ENCODE measurements at places on chromosomes 5 and 9. TPM values are rescaled to one million over a fixed set of nuclear protein-coding genes. Genes with fewer than 3 reads are reported as not detected.
A peak's percentile ranks its signal among the peaks of the same experiment; 100 is the strongest.

The SLC34A1 gene
- total RNA-seq, result not detected

The WDR36 gene
- total RNA-seq, result 6.5 TPM

The EDIL3 gene
- 0.63 TPM for total RNA-seq

The IQGAP2 gene
- 54.0 TPM for total RNA-seq

The MCCC2 gene
- total RNA-seq, result 26.3 TPM

The EFNA5 gene
- 2.0 TPM for total RNA-seq

The ANKRD18B gene
- total RNA-seq, result 0.97 TPM

GRCh38 chr9:128999581-129000206 lies 28.4 kb downstream of the SH3GLB2 start:
- peak; percentile 29 for DNase-seq

DNA sequence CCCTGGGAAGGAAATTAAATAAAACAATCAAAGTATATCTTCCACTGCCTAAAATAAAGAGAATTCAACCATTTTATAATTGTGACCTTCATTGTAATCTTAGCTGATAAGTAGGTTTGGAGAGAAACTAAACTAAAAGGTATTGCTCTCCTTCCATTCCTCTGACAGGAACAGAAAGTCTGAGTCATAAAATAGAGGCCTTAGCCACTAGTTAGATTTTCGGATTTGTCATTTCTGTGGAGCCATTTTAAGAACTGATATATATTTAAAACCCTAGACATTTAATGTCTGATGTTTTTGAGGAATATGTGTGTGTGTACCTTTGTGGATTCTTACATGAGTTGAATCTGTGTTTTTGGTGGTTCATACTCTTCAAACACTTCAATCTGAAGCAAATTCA lies 11.8 kb upstream of the TMC1 start:
- DNase-seq, result no peak

DNA sequence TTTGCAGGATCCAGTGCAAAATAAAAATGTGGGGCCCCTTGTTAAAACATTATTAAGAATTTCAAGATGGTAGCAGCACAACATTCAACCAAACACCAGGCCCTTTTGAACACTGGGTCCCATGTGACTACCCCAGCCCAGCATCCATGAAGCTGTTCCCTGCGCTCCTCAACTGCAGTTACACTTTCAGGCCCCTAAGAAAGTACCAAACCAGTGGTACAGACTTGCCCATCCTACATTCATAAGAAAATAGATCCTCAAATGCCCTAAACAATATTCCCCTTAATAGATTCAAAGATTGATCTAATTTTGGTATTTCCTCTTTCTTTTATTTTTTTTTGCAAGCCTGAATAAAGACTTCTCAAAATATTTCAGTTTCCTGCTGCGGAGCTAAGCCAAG lies 201.7 kb downstream of the EFNA5 start:
- no peak for DNase-seq

GRCh38 chr9:36893911-36894310 lies 140.2 kb downstream of the PAX5 start:
- no peak for DNase-seq

DNA sequence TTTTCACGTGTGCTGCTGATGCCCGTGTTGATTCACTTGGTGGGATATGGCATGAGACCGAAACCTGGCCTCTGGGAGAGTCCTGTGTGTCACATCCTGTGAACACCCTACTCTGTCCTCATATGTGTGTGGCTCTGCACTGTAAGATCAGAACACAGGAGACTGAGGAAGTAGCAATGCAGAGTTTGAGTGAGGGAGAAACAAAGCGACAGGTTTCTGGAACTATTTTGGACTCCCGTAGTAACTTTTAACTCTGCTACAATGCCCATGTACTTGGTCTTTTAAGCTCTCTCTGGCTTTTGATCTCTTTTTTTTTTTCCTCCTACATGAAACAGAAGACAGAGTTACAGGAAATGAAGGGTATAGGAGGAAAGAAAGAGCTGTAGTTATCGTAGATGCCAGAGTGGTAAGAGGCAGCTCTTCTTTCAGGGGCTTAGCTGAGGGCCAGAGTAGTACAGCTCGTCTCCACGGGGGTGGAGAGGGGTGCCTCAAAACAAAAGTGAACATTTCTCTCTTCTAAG lies 26.6 kb downstream of the GRAMD2B start:
- no peak for DNase-seq

DNA sequence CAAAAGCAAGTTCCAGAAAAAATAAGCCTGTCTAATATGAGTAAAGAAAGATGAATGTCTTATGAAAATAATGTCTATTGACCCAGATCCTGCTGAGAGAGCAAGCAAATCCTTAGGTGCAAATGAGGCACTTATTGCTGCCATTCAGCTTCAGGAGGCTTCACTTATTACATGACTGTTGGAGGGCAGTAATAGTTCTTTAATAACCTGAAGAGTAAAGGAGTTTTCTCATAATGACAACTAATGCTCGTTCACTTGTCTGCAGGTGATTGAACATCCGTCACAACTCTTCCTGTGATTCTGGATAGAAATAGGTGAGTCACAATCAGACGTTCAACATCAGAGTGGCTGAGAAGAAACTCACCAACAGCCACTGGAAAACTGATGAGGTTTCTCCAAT lies 58.3 kb downstream of the SPOCK1 start:
- no peak for DNase-seq

- DNase-seq, result no peak
Observed at GRCh38 chr9:37209431-37210386, 89.3 kb downstream of the ZCCHC7 start.

DNA sequence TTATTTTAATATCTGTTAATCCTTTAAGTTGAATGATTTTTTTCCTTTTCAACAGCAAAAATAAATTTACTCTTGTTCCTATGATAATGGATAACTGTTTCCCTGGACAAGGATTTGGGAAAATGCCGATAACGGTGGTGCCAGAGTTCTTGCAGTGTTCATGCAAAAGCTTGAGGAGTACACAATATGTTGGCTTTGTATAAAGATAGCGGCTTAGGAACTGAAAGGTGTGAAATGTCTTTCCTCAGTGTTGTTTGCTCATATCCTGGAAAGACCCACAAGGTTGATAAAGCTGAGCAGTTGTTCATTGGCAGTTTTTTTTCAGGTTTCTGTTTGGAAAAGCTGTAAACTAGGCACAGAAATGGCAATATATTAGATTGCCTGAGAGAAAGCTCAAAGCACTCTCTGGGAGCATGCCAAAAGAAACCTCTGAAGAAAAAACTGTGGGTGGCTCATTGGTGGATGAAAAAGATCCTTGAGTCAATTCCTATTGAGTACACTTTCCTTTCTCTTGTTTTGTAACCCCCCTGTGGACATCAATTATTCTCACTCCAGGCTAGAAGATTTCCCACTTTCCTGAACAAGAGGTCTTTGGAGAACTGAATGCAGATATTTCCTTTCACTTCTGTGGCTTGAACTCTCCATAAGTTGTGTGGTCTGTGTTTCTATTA lies 117.2 kb upstream of the RGMB start:
- DNase-seq, result no peak

DNA sequence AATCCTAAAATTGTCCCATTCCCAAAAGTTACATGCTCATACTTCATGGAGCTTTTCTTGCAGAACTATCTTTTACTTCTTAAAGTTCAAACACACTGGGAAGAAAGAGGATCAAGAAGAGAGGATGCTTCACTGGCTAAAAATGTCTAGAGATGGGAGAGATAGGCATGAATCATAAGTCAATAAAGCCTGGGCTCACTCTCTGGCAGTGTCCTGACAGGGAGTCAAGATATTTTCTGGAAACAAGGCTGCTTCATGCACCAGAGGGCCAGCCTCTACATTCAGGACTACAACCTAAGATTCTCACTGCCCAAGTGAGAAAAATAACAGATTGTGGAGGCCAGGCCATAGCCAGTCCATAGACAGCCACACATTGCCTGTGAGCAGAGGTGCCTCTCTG lies 1358.4 kb downstream of the EFNA5 start:
- DNase-seq, result no peak

- DNase-seq, result peak; percentile 46
Observed at GRCh38 chr9:128145536-128145935, 3.7 kb upstream of the LCN2 start.

- DNase-seq, result no peak
Observed at GRCh38 chr9:89920131-89920530, 315.3 kb downstream of the GADD45G start.

GRCh38 chr5:123089914-123090660 lies 1.0 kb downstream of the PRDM6 start:
- peak; percentile 48 for DNase-seq

GRCh38 chr9:18501949-18502348 lies 28.0 kb downstream of the ADAMTSL1 start:
- no peak for DNase-seq

DNA sequence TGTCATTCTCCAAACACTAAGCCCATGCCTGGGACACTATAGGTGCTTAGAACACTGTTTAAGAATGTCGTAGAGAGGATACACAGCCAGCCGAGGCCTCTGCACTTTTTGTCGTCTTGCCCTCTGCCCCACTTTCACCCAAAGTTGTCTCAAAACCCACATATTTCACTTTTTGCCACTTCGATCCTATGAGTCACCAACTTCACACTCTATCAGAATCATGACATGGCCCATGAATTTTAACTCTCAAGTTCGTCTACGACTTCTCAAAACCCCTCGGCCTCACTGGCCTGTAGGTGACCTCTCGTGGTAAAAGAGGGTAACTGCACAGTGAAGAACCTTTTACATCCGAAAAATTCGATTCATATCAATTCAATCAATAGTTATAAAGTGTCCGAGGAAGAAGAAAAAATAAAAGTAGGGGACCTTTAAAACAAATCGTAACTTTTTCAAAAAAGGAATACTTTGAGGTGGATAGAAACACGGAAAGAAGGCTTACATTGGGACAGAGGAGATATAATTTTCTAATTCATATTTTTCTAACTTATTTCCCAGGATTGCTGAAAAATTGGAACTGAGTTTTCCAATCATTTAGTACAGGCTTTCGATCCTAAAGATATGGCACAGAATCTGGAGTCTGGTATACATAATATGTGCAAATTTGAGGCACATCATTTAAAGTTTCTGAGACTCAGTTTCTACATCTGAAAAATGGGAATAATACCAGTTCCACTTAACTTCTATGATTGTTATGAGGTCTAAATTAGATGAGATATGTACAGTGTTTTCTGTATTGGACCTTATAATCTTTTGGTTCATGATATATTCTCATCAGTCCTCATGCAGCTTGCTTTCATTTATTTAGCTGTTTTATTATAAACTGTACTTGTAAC lies 122.6 kb downstream of the APBA1 start:
- no peak for DNase-seq

DNA sequence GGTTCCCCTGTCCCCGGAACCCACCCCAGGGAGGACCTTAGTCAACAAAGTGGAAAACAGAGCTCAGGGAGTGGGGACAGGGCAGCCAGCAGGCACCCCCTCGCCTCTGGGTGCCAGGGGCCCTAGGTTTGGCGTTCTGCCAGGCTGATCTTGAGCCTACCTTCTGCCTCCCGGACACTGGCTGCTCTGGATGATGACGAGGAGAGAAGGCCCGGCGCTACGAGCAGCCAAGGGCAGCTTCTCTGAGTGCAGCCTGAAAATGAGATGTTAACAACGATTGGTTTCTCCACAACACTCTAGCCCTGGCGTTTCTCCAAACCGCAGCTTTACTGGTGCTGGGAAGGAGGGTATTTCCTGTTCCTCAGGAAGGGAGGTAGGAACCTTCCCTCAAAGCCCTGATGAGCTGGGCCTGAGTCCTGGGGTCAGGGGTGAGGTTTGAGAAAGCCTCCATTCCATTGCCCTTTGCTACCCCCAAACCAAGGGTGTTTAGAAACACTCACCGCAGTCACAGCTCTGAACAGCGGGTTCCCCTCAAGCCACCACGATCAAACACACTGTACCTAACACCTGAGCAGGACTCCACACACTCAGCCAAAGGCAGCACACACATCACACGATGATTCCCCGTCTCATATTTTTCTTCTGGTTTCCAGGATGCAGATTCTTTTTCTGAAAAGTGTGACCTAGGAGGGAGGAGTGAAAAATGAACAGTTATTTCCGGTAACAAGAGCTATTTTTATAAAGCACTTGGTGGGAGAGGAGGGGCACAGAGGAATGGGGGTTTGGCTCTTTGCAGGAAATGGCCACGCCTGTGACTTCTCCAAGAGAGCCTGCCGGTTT lies at the start of gene STING1:
STING1 (minus strand) TSS at position 709 of the 840 bp plus-strand sequence. CDS start 1,054 bp downstream, outside the sequence.
- DNase-seq, result peak; percentile 48
